ENCODE measurements at places on chromosomes 11 and 22.

- no peak for DNase-seq
Measured at GRCh38 chr22:24514241-24515026, 19.3 kb downstream of the UPB1 start.

DNA sequence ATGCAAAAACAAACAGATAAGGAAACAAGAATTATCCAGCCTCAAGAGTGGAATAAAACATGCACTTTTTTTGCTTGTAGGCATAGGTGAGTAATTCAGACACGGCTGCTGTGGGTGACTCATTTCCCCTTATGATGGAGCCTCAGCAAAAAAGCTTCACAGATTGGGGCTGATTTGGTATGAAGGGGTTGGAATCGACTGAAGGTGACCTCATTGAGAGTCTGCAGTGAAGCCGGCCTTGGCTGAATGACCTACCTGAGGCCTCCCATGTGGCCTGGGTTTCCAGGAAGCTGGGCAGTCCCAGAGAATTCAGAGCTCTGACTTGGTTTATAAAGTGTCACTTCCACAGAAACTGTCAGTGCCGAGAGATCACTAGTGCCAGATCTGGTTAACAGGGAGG, 34.2 kb upstream of the VPREB1 start:
- DNase-seq, result peak; percentile 37

- DNase-seq, result no peak
Measured at GRCh38 chr11:61325649-61326414, 7.1 kb downstream of the DDB1 start.

DNA sequence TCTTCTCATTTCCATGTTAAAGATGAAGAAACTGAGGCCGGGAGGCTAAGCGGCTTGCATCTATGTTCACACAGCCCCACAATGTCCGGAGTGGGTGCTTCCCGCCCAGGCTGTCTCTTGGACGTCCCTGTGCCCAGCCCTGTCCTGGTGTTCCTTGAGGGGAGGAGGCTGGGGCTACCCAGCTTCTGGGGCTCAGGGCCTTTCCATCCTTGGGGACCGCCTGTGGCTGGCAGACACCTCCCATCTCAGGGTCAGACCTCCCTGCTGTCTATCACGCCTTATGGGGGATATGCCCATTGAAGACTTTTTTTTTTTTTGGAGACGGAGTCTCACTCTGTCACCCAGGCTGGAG, 95.5 kb downstream of the WNT7B start:
- no peak for DNase-seq

DNA sequence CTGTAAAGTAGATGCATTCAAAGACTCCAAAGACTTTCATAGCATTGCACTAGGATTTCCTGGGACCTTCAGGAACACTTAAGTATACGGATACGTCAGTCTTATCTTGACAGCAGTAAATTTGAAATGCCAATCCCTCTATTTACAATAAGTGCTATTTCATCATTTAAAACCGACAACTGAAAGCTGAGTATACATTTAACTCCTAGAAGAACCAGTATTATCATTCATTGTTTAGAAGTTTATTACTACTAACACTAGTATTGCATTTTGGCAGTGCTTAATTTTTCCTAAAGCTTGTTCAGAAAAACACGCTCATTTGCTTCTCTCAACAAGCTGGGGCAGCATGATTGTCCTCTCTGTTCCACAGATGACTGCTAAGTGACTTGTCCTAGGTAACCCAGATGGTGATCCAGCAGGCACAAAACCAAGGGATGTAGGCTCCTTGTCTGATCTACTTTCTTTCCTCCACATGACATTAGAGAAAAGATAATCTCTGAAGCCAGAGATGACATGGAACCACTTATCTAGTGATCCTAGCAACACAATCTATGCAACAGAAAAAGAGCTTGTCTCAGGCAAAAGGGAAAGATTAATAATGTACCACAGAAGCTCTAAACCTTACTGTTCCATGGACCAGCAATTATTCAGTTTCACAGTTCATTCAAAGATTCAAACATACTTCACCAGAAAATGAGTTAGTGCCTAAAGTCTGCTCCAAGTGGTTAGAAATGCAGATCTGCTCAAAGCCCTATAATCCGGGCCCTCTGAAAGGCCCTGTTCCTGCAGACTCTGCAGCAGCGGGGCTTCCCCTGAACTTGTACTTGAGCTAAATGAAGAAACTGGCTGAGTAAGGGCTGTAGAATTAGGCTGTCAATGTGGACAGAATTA, 5.2 kb downstream of the MAML2 start:
- DNase-seq, result no peak

DNA sequence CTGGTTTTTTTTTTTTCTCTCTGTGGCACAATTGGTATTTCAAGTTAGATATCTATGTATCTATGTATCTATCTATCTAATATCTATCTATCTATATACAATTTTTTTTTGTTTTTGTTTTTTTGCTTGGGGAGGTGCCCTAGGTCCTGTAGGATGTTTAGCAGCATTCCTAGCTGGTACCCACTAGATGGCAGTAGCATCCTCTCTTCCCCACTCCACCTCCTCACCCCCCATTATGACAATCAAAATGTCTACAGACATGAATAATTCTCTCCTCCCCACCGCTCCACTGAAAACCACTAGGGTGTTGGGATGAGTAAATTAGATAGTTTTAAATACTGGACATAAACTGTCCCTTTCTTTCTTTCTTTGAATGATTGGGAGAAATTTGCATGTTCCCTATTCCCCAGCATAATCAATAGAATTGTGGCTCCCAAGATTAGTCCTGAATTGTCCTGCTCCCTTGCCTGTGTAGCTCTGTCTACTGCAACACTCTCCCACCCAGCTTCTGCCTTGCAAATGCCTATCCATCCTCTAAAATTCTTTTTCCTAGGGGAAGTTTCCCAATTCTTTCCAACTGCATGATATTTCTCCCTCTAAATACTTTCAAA, 1152.4 kb downstream of the LRRC4C start:
- DNase-seq, result no peak

DNA sequence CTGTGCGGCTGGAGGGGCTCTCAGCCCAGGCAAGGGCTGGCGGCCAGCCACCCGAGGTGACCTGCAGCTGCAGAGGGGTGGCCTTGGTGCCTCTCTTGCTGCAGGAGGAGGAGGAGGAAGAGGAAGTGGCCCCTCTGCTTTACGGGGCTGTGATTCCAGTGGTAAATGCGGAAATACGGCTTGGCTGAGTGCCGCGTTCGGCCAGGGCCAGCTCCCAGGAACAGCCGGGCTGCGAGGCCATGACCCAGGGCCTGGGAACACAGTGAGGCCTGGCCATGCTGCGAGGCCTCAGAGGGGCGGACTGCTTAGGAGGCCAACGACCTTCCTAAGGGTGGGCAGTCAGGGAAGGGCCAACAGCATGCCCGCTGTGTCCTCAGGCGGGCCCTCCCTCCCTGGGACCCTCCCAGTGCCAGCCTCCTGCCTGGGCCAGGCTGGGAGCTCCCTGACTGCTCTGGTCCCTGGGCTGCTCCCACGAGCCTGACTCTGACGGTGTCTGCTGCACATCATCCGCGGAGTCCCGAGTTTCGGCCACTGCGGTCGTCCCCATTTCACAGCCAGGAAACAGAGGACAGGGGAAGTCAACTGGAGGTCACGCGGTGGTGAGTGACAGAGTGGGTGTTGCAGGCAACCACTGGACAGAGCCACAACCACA, 20.8 kb upstream of the PPARA start:
- DNase-seq, result no peak

GRCh38 chr22:49811020-49811791, 16.5 kb downstream of the BRD1 start:
- DNase-seq, result no peak

DNA sequence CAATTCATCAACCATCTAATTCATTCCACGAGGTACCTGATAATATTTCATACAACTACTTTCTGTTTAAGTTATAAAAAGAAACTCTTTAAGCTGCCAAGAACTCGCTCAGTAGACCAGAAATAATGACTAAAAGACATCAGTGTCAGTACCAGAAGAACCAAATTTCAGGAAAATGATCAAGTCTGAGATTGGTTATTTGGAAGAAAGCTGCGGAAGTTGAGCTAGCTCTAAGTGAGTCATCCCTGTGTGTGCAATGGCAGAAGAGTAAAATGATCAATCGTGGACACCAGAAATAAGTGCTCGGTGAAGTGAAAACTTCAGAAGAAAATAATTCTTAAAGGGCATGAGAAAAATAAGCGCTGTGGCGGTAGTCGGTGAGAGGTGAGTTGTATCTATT, 933.2 kb upstream of the CHORDC1 start:
- no peak for DNase-seq

DNA sequence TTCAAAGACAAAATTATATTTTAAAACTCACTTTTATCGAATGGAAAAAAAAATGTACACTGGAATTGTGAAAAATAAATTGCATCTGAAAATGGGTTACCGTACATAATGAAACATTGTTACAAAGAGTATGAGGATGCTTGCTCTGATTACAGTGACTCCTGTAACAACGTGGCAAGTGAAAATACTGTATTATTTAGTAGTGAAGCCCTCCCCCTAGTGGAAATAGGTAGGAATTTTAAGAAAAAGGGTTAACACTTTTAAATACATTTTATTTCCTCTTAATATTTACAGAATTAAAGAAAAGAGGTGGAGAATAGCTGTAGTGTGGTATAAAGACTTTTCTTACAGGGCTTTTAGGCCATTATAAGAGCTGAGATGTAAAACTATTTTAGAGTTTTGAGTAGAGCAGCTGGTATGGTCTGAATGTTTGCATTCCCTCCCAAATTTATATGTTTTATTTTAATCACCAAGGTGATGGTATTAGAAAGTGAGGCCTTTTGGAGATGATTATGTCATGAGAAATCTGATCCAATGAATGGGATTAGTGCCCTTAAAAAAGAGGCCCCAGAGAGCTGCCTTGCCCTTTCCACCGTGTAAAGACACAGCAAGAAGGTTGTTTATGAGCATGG, 25.2 kb downstream of the FAM76B start:
- DNase-seq, result no peak

DNA sequence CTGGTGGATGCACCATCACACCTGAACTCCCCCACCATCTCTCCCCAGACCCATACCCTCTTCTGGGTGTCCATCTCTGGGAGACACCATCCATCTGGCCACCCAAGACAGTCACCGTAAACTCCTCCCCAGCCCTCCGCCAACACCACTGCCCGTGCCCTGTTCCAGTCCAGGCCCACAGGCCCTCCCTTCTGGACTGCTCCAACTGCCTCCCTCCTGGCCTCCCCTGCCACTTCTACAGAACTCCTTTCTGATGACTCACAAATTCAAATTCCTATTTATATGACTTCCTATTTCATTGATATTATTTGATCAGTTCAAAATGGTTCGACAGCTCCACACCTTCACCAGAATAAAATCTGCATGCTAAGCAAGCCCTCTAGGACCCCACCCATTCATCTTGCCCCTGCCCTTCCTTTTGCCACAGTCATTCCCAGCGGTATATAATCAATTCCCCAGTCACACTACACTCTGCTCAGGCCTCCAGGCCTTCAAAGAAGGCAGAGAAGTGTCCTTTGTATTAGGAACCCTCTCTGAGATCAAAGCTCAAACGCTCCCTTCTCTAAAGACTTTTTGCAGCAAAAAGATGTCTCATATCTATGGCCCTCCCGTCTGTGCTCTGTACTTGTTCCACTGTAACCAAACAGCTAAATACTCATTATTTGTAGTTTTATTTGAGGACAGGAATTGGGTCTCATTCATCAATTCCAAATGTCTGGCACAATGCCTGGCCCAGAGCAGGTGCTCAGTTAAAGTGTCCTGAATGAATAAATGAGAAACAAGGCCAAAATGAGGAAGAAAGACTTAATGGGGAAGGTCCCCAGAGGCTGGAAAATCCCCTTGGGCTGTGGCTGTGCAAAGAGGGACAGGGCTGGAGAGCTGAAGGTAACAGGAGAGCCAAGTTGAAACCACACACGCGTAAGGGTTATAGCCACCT, 29.0 kb downstream of the MYH9 start:
- no peak for DNase-seq

- no peak for DNase-seq
Measured at GRCh38 chr22:42350373-42350772, 79.9 kb upstream of the TCF20 start.
